Thymus (tissue), 14 donors: ENCODE measurements at places on chromosomes 4 and X. TPM values are rescaled to one million over a fixed set of nuclear protein-coding genes. Genes with fewer than 3 reads are reported as not detected.

GRCh38 chr4:16120720-16121119, 36.9 kb upstream of the PROM1 start:
- no peak for DNase-seq

- DNase-seq = no peak
Measured at GRCh38 chrX:68692651-68693050, 45.2 kb downstream of the STARD8 start.

- no peak for DNase-seq
Measured at GRCh38 chrX:150762258-150763165, 69.3 kb downstream of the MTMR1 start.

DNA sequence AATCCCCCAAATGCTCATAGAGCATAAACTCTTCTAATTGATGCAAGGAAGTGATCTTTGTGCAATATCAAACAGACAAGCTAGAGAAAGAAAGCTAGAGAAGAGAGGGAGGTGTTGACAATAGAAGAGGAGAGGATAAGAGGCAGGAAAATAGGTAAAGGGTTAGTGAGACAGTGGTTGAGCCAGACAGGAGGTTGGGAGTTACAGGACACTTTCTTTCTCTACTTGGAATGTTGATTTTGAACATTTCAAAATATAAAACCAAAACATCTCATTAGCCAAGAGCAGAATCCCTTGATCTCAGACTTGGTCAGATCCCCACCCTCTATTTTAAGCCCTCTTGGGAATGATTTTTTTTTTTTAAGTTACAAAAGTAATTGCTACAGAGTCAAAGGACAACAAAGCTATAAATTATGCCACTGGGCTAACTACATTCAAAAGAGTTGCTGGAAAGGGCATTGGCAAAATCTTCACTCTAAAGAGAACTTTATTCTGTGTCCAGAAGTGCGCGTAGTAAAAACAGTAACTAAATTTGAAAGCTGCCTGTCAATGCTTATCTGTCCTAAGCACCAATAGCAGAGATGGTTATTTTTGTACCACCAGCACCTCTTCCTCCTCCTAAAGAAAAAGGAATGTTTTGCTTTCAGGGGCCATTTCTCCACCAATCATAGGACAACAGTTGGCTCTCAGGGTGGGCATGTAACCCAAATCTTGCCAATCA, 133.8 kb downstream of the PDGFC start:
- no peak for DNase-seq

GRCh38 chr4:179634862-179635261, 2192.6 kb upstream of the AGA start:
- DNase-seq = no peak

DNA sequence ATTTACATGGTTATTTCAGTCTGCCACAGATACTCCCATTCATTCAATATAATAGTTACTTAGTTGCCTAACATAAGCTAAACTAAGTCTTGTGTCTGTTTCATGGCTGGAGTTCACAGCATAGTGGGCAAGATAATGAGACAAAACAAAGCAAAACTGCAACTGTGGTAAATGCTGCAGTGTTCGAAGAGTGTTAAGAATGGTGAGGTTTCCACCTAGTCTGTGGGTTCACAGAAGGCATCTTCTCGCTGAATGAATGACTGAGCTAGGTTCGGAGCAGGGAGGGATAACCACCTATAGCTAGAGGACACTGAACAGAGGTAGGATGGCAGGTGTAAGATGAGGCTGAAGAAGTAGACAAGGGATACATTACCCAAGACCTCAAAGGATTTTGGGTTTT, 171.0 kb downstream of the FBXW7 start:
- DNase-seq = no peak

DNA sequence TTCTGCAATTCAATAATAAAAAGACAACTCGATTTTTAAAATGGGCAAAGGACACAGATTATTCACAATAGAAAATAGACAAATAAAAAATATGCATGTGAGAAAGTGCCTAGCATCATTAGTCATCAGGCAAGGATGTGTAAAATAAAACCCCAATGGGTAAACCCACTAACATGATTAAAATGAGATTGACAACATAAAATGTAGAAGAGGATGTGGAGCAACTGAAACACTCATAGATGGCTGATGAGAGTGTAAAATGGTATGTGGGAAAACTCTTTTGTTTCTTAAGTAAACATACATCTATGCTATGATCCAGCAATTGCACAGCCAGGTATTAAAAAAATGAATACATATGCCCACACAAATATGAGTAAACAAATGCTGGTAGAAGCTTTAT, 177.6 kb downstream of the IQCM start:
- no peak for DNase-seq

Gene RGN
- total RNA-seq = 0.28 TPM

DNA sequence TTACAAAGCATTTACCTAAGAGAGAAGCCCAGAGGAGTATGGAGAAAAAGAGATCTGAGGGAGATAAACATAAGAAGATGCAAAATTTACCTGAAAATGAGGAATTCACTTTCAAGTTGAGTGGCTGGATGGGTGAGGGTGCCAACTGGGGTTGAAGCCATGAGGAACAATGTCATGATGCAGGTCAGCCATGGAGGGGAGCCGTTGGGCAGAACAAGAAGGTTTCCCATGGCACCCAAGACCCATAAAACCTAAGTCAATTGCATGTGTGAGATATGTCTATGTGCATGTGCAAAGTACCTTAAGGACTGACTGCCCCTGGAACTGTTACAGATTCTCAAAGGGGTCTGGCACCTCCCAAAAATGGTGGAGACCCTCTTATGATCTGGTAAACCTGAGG, 46.6 kb upstream of the PRRG1 start:
- no peak for DNase-seq

- no peak for DNase-seq
Measured at GRCh38 chrX:103607364-103608305, at the start of gene TCEAL3. Gene TCEAL3, plus strand, starts transcription at chrX:103607963. Its CDS starts 1,102 bp downstream, at chrX:103609065.

GRCh38 chrX:10242026-10242425, 85.3 kb downstream of the CLCN4 start:
- DNase-seq = no peak

- no peak for DNase-seq
Measured at GRCh38 chrX:150334100-150334499, 29.0 kb upstream of the MAMLD1 start.

Gene CTAG1B
- total RNA-seq = not detected

Gene NLGN3
- 0.19 TPM for total RNA-seq

DNA sequence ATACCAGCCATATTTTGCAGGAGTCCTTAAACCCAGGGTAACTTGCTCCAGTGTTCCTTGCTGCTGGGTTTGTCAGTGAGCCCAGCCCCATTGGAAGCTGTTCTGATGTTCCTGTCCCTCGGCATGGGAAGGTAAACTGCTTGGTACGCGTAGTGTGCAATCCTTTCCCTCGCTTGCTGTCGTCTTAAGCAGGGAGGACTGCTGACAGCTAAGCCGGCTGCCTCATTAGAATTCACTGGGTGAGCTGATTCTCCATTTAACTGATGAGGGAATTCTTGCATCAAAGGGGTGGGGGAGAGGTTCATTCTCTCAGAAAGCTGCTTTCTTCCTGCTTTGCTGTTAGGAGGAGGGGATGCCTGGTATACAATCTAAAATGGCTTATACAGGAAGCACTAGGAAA, 164.6 kb downstream of the MID1IP1 start:
- DNase-seq = no peak

Gene STK26
- total RNA-seq = 79.0 TPM
